ENCODE measurements at places on chromosomes 3 and 15.

GRCh38 chr3:12884186-12884680 is 42.9 kb upstream of the RPL32 start:
- no peak for DNase-seq

GRCh38 chr15:69501456-69501855 is 48.8 kb downstream of the RPLP1 start:
- DNase-seq, result no peak

DNA sequence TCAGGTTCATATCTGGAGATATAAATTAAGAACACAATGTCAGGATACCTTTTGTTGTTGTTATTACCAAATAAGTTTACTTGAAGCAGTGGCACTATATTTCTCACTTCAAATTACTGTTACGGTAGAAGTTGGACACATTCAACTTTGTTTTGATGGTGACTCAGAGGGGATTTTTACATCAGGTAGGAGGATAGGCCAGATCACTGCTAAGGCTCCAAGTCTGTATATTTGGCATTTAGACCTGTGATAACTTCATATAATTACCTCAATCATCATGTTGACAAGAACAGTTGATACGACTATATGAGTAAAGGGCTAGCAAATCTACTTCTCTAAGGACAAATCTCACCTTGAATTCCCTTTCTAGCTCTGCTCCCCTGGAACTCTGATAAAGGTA is 15.6 kb downstream of the LZTFL1 start:
- DNase-seq, result no peak

- peak; percentile 95 for DNase-seq
Observed at GRCh38 chr15:78872972-78873792, 492 bp downstream of the MORF4L1 start.

- peak; percentile 33 for DNase-seq
Observed at GRCh38 chr3:29281344-29282241, 722 bp downstream of the RBMS3 start.

- peak; percentile 49 for DNase-seq
Observed at GRCh38 chr3:25662736-25663320, 1.9 kb downstream of the TOP2B start.

- no peak for DNase-seq
Observed at GRCh38 chr3:69260216-69260787, 125.6 kb downstream of the FRMD4B start.

DNA sequence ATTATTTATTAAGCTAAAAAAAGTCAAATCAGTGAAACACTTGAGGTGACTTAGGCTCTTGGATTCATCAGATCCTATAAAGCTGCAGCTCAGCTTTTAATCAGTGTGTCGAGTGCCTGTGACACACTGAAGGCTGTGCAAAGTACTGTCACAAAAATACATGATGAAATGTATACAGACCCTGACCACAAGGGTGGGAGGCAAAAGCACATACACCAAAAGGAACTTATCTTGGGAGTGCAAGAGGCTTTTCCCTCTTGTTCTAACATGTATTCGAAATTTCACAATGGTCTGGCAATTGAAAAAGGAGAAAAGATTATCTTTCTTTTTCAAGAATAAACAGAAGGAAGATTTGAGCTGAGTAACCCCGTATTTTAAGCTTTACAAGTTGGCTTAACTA is 35.9 kb downstream of the VGLL4 start:
- DNase-seq, result no peak

- DNase-seq, result no peak
Observed at GRCh38 chr3:110164632-110165369, 827.5 kb upstream of the DPPA4 start.

- no peak for DNase-seq
Observed at GRCh38 chr3:3636815-3637214, 162.4 kb upstream of the LRRN1 start.

GRCh38 chr3:54988838-54989630 is 61.2 kb upstream of the LRTM1 start:
- DNase-seq, result no peak

GRCh38 chr3:52774901-52775864 is 2.2 kb upstream of the ITIH1 start:
- no peak for DNase-seq

DNA sequence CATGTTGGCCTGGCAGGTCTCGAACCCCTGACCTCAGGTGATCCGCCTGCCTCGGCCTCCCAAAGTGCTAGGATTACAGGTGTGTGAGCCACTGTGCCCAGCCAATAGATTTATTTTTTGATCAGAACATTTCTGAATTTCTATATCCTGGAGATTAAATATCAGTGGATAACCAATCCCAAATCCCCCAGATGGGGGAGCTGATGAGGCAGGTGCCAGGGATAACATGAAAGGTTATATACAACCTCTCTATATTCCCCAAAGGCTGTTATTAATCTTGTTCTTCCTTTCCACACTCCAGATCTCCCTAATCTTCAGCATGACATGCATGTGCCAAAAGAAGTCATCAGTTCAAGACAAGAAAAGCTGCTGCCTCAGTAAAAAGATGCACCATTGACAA is 112.3 kb downstream of the WDR76 start:
- peak; percentile 33 for DNase-seq

DNA sequence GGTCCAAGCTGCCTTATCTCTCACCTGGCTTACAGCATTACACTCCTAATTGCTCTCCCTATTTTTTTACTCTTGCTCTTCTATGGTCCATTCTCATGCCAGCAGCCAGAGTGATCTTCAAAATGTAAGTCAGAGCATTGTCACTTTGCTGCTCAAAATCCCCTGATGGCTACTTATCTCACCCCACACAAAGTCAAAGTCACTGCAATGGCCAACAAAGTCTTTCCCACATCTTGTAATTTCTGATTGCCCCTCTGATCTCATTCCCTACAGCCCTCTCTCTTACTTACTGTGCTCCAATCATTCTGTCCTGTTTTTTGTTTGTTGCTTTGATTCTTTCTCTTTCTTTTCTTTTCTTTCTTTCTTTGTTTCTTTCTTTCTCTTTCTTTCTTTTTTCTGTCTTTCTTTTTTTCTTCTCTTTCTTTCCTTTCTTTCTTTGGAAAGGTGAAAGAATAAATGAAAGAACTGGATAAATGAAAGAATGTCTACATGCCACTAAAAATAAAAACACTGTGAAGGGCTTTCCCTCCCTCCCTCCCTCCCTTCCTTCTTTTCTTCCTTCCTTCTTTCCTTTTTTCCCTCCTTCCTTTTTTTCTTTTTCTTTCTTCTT is 34.9 kb upstream of the TIPARP start:
- DNase-seq, result no peak

- no peak for DNase-seq
Observed at GRCh38 chr15:41982133-41982930, 10.0 kb upstream of the EHD4 start.

- DNase-seq, result no peak
Observed at GRCh38 chr15:92846741-92847140, 53.4 kb upstream of the CHD2 start.

DNA sequence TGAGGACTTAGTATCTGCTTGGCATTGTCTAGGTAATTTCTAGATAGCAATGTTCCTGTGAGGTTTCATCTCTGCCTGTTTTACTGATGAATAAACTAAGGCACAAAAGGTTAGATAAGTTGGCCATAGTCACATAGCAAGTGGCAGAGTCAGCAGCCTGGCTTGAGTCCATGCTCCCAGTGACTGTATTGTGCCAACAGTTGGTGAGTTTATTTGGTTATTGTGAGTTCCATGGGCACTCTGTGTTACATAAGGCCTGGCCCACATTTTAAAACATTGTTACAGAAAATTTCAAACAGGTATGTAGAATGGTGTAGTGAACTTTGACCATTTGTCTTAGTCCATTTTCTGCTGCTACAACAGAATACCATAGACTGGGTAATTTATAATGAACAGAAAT is 15.2 kb downstream of the MCM2 start:
- no peak for DNase-seq

DNA sequence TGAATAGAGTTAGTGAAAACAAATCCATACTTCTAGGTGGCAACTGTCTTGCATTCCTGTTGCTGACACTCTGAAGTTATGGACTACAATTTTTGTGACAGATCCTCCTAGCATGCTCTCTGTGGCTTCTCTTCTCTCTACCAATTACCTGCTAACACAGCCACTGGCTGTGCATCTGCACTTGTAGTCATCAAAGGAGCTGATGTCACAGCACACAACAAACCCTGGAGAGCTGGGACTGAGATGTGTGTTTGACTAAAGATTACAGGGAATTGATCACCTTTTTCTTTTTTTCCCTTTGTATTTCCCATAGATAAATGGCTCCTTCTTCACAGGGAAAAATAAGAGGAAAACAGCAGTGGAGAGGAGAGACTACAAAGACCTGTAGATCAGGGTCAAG is 278.4 kb upstream of the CCDC54 start:
- DNase-seq, result no peak

DNA sequence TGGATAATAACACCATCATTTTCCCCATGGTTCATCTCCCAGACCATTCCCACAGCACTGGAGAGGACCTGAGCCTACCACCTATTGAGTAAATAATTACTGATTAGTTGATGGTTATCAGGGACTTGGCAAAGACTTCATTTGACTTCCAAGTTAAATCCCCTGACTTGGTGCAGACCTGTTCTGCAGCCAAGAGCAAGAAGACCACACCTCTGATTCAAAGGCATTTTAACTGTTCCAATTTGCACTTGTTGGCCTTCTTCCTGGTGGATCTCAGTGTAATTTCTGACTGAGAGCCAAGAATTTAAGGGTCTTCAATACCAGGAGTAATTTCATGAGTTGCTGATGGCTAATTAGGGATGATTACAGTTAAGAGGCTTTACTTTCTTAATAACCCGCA is 24.0 kb downstream of the THSD4 start:
- no peak for DNase-seq

GRCh38 chr15:98904544-98904943 is 103.0 kb downstream of the PGPEP1L start:
- DNase-seq, result peak; percentile 60

DNA sequence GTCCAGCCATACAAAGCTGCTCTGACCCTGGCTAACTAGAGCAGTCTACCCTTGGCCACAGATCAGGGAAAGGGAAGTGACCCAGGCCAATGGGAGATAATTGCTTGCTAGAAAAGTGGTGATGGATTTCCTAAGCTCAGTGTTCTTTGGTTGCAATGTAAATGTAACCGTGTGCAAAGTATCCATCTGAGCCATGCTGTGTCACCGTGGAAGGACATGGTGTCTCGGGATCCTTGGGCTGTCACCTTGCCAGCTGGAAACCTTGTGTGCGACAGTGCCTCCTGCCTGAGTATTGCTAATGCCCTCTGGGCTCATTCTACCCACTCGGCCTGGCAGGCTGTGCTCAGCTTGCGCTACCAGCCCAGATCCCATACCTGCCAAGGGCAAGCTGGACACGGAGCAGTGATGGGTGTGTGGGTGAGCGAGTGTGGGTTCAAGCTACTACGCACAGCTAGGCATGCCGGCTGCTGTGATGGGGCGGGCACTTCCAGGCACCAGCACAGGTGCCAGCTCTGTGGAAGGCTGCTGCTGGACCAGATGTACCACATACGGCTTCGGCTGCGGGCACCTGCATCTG is 10.7 kb upstream of the SIAH2 start:
- DNase-seq, result no peak

DNA sequence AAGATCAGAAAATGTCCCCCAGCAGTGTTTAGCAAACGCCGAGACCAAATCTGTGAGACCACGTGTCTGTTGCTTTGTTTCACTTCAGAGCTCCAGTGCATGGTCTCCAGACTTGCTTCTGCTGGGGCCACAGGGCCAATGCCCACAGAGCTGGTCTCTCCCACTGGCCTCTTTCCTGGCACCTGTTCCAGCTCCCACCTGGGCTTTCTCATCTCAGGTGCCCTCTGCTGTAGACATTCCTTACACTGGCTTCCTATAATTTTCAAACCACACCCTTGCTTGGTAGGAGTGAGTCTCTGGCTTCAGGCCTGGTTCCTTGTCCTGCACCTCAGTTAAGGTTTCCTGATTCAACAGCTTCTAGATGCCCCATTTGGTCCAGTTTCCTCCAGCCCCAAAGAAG is 243.1 kb downstream of the ADAMTS17 start:
- DNase-seq, result no peak

- DNase-seq, result no peak
Observed at GRCh38 chr15:31300981-31301672, 25.5 kb upstream of the KLF13 start.
